Activated T-helper 1 cell treated with anti-CD3 and anti-CD28 coated beads, Interleukin-2, amount 50 U/mL, for 16 hours (primary cell): ENCODE measurements at places on chromosomes 12 and 14.

DNA sequence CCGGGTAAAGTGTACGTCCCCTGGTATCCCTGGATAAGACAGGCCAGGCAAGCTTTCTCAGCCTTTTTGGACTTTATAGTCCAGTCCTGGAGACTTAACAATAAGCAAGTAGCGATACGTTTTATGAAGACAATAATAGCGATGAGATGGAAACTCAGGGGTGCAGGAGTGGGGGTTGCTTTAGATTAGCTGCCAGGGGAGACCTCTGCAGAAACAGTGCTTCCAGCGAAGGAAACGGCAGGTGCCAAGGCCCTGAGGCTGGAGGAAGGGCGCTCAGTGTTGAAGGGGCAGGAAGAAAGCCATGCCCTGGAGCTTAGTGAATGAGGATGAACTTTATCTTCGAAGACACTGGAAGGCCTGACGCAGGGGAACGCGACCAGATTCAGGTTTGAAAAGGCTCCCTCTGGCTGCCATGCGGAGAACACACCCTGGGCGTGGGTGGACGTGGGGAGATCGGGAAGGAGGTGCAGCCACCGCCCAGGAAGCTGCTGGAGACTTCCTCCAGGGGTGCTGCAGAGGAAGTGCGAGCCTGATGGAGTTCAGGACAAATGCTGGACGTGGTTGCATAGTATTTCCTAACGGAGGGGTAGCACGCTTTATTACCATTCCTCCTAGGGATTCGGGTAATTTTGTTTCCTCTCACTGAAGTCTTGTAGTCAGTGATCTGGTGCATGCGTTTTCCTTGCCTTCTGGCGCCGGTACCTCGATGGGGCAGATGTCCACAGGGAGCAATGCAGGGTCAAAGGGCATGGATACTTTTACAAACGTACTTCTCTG, 26.1 kb upstream of the UBC start:
- peak; percentile 75 for DNase-seq

- no peak for DNase-seq
These were observed 101.5 kb upstream of the CCDC91 start for GRCh38 chr12:28088566-28089272.

- DNase-seq = peak; percentile 53
These were observed 7.1 kb upstream of the MRPL52 start for GRCh38 chr14:22822571-22823098.

DNA sequence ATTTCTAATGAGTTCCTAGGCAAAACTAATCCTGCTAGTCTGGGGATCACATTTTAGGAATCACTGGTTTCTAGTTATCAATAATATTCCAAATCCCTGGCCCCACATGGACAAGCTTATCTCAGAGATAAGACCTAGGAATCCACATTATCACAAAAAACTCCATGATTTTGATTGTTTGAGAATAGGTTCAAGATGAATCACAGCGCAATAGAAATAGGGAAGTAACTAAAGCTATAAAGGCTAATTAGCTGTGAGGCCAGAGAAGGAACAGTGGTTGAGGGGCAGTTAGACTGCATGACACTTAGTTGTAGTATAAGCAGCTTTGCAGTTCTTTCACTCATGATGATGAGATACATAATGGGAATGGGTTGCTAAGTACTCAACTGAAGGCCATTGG, 13.1 kb upstream of the ATP5F1B start:
- no peak for DNase-seq

- no peak for DNase-seq
These were observed 999.3 kb downstream of the VRK1 start for GRCh38 chr14:97796511-97796910.

DNA sequence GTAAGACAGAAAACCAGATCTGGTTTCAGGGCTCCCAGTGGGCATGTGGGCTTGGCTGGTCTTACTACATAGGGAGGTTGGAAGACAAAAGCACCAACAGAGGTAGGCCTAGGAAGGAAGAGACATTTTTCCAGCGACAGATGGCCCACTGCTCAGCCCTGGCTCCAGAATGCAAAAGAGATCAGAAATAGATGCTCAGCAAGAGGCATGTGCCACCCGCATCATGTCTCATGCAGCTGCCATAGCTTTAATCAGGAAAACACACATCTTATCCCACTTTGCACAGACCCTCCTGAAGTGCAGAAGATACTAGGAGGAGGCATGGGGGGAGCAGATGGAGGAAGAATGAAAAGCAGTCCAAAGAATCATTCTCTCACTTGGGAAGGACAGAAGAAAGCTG, 25.3 kb downstream of the VASH1 start:
- DNase-seq = no peak

DNA sequence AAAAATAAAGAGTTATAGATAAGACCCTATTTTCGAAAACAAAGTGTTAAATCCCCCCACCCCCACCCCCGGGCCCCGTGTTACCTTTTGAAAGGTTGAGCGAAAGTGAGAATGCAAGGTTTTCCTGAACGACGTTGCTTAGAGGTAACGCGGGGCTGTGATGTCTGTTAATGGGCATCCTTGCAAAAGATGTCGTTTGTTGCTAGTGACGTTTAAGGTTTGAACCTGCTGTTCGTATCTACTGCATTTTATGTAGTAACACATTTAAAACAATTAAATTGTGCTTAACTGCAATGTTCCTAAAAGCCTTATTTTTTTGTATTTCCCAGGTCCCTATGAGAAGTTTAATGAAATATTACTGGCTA, 1.2 kb downstream of the CPSF6 start:
- no peak for DNase-seq

- DNase-seq = no peak
These were observed 26.9 kb upstream of the FERMT2 start for GRCh38 chr14:52977798-52978197.

- no peak for DNase-seq
These were observed 124.9 kb upstream of the BTG1 start for GRCh38 chr12:92270521-92270920.

DNA sequence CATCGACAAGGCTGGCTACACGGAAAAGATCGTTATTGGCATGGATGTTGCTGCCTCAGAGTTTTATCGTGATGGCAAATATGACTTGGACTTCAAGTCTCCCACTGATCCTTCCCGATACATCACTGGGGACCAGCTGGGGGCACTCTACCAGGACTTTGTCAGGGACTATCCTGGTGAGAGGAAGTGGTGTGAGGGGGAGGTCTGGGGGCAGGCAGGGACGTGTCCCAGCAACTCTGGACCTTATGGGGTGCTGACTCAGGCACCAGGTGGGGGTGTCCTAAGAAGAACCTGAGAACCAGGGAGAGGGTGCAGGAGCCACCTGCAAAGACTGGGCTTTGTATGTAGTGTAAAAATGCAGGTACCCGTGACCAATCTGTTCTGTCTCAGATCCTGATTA, 5.2 kb downstream of the ENO2 start:
- DNase-seq = no peak

DNA sequence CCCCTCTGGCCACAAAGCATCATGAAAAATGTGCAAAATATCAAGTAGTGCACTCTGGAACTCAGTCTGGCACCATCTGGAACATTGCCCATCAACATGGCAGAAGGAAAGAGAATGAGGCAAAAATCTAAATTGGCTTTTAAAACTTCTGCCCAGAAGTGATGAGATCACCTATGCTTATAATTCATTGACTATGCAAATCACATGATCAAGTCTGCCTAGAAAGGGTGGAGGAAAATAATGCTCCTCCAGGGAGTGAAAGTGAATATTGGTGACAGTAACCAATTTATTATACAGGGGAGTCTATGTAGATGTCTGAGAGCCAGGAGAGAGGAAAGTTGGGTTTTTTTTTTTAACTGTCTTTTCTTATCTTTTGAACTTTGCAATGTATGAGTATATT, 73.3 kb upstream of the HIF1A start:
- no peak for DNase-seq

- DNase-seq = no peak
These were observed 251.6 kb upstream of the ALG10 start for GRCh38 chr12:33770652-33771051.

DNA sequence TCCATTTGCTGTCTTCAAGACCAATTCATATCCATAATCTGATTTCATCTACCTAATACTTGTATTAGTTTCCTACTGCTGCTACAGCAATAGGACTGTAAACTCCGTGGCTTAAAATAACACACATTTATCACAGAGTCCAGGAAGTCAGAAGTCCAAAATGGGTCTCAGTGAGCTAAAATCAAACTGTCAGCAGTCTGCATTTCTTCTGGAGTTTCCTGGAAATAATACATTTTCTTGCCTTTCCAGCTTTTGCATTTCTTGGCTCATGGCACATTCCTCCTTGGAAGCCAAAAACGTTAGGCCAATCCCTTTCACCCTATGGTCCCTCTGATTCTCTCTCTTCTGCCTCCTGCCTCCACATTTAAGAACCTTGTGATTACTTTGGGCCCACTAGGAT, 239.8 kb downstream of the PRKD1 start:
- DNase-seq = no peak

- DNase-seq = no peak
These were observed 9.7 kb upstream of the HCAR1 start for GRCh38 chr12:122740351-122740750.

DNA sequence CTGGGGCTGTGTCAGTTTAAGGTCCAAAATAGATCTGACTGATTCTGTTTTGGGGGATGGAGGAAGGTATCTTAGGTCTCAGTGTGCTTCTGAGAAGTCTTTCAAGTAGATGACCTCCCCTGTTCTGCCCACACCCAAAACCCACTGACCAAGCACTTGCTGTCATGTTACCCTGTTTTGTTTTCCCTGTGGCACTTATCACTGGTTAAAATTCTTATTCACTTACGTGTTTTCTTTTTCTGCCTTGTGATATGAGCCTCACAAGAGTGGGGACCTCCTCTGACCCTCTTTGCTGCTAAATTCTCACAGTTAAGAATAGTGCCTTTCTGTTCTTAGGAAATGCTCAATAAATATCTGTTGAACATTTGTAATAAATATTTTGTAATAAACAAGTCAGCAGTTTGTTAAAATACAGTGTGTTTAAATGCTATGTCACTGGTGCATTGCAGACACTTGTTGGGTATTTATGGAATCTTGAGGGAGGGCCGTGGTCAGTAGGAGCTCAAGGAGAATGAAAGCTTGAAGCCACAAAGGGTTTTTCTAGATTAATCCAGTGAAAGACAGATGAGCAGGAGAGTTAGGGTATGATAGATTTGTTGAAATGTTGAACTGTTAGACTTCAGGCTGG, 20.9 kb downstream of the PLEKHA5 start:
- DNase-seq = no peak

- no peak for DNase-seq
These were observed 9.8 kb upstream of the PHLDA1 start for GRCh38 chr12:76041406-76041805.

DNA sequence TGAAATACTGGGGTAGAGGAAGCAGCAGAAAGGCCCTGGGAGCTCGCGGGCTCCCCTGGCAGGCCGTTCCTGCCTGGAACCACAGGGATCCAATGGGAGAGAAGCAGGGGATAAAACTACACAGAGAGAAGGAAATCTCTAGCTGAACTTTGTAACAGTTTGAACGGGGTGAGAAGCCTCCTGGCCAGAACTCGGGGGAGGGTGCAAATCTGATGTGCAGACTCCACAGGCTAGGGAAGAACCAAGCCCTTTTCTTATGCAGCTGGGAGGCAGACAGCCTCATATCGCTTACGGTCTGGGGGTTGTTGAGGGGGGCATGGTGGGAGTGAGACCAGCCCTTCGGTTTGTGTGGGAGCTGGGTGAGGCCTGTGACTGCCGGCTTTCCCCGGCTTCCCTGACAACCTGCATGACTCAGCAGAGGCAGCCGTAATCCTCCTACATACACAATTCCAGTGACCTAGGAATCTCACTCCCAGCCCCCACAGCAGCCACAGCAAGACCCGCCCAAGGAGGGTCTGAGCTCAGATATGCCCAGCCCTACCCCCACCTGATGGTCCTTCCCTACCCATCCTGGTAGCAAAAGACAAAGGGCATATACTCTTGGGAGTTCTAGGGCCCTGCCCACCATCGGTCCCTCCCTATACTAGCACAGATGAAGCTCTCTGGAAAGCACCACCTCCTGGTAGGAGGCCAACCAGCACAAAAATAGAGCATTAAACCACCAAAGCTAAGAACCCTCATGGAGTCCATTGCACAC, 143.0 kb downstream of the TMTC1 start:
- DNase-seq = no peak

- DNase-seq = no peak
These were observed 22.1 kb upstream of the LRRC9 start for GRCh38 chr14:59897757-59898383.

GRCh38 chr12:113285679-113286610, 49.0 kb downstream of the SLC8B1 start:
- DNase-seq = no peak

DNA sequence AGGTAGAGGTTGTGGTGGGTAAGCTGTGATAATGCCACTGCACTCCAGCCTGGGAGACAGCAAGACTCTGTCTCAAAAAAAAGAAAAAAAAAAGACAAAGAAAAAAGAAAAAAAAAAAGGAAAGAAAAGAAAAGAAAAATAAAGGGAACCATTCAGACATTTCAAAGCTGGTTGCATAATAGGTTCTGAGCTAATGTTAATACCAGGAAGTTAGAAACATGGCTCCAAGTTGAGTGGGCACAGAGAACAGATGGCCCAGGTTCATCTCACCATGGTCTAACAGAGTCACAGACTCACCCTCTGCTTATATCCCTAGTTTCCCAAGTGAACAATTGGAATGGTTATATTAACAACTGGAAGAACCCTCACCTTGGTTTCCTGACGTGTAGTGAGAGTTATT, 17.4 kb upstream of the ZDHHC17 start:
- no peak for DNase-seq

GRCh38 chr14:90575336-90575735, 178.5 kb downstream of the CALM1 start:
- DNase-seq = no peak

DNA sequence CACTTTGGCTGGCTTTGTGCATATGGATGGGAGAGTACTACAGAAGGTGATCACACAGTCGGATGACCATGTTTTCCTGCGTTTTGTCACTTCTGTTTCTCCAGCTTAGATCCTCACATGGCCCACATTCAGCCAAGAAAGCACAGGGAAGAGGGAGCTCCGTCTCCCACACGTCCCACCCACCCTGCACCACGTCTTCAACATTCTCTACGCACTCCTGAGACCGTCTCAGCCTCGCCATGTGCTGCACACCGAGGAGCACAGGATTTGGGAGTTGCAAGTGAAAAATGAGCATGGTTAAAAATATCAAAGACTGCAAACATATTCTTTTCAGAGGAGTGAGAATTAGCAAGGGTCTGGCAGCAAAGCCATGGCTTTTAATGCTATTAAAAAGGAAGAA, 122.2 kb downstream of the APAF1 start:
- DNase-seq = no peak

GRCh38 chr12:57459750-57460467, at the start of gene GLI1:
Gene GLI1, plus strand, starts transcription at chr12:57459785. Its CDS starts 3,907 bp downstream, at chr12:57463692.
- DNase-seq = no peak

- DNase-seq = no peak
These were observed 2.1 kb upstream of the RNASE13 start for GRCh38 chr14:21036751-21037150.

DNA sequence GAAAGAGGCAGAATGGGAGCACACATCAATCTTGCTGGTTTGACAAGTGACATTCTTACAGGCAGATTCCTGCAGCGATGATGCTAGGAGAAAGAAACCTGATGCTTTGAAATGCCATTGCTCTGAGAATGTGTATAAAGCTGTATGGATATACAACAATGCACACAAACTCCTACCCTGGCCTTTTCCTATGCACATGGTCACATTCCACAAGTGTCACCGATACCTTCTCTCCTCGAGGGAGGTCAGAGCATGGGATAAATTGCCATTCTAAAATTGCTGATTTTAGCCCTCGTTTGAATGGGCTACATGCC, 11.9 kb downstream of the FGF6 start:
- DNase-seq = no peak

GRCh38 chr14:95475540-95476240, 40.8 kb downstream of the SYNE3 start:
- DNase-seq = no peak
